ENCODE measurements at places on chromosomes 2 and 18.

- no peak for DNase-seq
Observed at GRCh38 chr2:130852521-130853115, 15.9 kb downstream of the ARHGEF4 start.

DNA sequence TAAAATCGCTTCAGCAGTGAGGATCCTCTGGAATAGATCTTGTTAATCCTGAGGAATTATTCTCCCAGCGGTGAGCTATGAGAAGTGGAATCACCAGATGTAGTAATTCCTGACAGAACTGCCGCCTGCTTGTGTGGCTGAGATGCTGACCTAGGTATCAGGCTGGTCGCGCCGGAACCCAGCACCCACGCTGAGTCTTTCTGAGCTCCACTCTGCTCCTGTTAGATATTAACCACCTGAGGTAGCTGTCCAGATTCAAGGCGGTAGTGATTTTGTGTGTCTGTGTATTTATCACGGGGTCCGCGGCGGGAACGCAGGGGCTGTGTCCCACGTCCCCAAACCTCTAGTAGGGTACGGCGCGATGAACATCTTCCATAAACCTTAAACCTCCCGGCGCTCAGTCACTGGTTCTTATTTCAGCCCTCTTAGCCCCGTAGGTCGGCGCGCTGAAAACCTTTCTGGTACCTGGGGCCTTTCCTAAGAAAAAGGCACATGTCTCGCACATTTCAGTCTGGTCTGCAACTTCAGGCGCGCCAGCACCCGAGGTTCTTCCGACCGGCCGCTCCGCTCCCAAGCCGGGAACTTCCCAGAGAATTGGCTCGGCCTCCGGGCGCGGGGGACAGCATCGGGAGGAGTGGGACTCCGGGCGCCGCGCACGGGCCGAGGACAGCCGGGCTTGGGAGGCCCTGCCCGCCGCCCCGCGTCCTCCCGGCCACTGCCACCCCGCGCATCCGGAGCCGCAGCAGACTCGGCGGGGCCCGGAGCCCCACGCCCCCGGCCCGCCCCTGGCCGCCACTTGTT is 542 bp upstream of the CNNM3 start:
- DNase-seq = no peak

- no peak for DNase-seq
Observed at GRCh38 chr2:18430996-18431748, 129.3 kb downstream of the RDH14 start.

GRCh38 chr2:138175066-138175465 is 210.8 kb downstream of the HNMT start:
- no peak for DNase-seq

GRCh38 chr2:240393831-240394410 is 41.5 kb upstream of the GPC1 start:
- DNase-seq = no peak

- no peak for DNase-seq
Observed at GRCh38 chr2:69380072-69380917, 6.7 kb downstream of the GFPT1 start.

DNA sequence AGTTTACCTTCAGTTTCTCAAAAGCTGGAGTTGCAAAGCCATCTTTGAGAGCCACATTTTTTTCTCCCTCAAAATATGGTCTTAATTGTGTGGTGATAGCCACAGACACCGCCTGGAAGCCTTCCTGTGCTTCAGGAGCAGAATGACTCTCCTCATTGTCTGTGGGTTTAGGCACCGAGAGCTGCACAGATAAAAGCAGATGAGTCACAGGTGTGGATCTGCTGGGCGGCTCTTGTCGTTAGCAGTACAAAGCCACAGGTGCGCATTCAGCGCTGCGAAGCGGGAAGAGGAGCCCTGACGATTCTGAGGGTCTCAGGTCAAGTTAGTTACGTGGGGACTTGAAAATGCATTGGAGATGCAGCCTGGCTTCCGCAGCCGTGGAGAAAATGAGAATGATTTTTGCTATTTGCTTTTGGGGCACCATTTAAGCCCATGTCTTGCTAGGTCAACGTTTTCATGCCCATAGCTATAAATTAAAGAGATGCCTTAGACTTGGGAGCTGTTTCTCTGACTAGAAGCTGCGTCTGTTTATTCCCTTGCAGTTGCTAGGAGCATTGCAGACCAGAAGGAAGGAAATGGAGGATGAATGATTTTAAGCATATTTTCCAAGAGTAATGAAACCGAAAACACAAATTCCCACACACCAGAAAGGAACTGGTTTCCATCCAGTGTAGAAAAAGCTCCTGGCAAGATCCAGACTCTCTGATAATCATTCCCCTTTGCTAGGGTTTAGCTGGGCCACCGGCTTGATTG is 51.5 kb downstream of the KLHL29 start:
- DNase-seq = no peak

DNA sequence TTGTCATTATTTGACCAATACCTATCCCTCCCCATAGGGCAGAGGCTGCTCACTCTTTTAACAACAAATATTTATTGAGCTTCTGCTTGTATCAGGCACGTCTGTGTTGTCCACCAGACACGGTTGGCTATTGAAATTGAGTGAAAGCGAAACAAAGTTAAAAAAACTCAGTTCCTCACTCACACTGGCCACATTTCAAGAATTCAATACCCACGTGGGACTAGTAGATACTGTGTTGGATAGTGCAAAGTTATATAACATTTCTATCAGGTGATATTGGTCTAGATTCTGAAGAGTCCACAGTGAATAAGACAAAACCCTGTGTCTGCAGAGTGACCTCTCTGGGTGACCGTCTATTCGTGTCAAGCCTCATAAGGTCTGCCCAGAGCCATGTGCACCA is 43.9 kb upstream of the GALR1 start:
- no peak for DNase-seq

- no peak for DNase-seq
Observed at GRCh38 chr2:133843091-133843490, 274.8 kb upstream of the NCKAP5 start.

DNA sequence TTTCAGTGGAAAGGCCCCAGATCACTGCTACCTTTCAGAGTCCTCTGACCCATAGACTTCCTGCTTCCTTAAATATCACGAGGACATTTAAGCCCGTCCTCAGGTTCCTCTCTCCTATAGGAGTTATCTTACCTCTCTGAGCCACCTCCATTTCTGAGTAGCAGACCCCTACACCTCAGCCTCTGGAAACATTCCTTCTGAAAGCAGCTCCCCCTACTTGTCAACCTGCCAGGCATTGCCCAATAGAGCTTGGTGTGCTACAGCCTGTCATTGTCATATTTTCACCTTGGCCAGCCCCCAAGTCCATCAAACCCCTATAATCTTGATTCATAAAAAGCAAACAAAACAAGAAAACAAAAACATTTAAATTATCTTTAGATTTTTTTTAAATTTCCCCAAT is 717.9 kb upstream of the SLC8A1 start:
- no peak for DNase-seq

DNA sequence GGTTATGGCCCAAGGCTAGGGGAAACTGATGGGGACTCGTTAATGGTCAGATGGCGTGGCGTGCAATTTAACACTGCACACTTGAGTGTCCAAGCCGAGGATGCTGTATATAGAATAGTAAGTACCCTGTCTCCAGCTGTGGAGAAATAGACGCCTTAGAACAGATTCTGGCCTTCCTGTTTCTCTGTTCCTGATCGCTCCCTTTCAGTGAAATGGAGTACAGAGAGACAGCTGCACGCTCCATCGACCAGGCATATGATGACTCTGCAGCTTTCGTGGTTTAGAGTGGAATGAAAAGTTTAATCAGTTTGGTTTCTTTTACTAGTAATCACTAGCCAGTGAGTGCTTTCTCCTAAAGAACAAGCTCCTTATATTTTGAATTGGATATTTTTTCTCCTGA is 213.4 kb downstream of the NEDD4L start:
- DNase-seq = no peak

GRCh38 chr2:23480957-23481797 is 96.2 kb downstream of the KLHL29 start:
- no peak for DNase-seq

DNA sequence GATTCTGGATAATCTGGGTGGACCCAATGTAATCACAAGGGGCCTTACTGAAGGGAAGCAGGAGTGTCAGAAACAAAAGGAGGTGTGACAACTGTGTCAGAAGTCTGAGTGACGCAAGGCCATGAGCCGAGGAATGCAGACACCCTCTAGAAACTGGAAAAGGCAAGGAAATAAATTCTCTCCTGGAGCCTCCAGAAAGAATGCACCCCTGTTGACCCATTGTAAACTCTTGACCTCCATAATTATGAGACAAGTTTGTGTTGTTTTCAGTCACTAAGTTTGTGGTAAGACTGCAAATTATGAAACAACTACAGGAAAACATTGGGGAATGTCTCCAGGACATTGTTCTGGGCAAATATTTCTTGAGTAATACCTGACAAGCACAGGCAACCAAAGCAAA is 47.3 kb upstream of the B3GNT7 start:
- no peak for DNase-seq

DNA sequence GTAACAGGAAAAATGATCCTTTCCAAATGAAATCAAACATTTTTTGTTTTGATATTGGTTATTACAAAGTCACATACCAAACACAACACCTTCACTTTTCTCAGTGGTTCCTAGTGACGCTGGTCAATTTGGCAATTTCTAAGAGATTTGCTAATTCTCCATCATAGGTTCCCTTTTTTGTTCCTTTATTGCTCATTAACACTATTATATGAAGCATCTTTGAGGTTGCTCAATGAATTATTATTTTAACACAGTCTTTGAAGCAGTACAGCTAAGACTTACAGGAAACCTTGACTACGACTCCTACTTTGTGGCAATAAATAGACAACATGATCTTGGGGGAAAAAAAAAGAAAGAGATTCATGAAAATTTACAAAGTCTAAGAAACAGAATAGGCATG is 152.2 kb upstream of the VRK2 start:
- DNase-seq = no peak

DNA sequence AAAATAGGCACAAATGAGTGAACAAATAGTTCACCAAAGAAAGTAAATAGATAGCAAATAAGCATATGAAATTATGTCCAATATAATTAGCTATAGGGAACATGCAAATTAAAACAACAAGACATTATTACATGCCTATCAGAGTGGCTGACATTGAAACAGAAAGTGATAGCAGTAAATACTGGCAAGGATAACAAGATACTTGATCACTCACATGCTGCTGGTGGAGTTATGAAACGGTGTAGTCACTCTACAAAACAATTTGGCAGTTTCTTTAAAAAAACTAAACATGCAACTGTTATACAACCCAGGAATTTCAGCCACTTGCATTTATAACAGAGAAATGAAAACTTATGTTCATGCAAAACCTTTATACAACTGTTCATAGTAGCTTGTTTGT is 439.2 kb upstream of the ACVR2A start:
- DNase-seq = no peak

- DNase-seq = no peak
Observed at GRCh38 chr2:159071190-159071915, 102.9 kb downstream of the TANC1 start.

GRCh38 chr2:58006256-58006951 is 40.2 kb upstream of the VRK2 start:
- DNase-seq = no peak

DNA sequence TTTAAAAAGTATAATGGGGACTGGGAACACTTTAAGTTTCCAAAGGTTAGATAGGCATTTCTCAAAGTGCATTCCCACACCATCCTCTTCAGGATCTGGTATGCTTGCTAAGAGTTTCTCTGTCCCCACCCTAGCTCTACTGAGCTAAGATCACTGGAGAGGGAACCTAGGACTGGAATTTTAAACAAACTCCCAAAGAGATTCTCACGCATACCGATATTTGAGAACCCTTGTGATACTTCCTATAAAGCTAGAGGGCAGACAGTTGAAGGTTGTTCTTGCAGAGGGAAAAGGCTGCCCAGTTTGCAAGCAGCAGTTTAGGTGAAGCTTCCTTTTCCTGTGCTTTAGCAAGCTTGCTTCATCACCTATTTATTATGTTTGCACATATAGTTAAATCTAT is 3.6 kb downstream of the CNRIP1 start:
- DNase-seq = no peak

DNA sequence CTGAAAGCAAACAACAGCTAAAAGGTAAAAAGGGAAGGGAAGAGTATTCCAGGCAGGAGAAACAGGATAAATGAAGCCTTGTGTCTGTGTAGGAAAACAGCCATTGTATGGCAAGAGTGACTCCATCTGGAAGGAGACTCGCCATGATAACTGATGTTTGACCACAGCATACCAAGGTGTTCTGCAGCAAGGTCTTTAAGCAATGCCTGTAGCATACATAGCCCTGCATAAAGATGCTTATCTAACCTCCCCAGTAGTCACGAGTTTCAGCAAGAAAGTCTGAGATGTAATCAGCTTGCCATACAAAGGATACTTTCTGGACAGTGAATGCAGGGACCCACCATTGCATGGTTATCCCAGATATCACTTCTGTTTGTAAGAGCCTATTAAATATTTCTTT is 11.9 kb upstream of the CCNT2 start:
- DNase-seq = no peak

GRCh38 chr2:201777869-201778268 is 2.9 kb downstream of the ALS2 start:
- DNase-seq = no peak

- DNase-seq = no peak
Observed at GRCh38 chr2:148507970-148508369, 136.6 kb upstream of the EPC2 start.

DNA sequence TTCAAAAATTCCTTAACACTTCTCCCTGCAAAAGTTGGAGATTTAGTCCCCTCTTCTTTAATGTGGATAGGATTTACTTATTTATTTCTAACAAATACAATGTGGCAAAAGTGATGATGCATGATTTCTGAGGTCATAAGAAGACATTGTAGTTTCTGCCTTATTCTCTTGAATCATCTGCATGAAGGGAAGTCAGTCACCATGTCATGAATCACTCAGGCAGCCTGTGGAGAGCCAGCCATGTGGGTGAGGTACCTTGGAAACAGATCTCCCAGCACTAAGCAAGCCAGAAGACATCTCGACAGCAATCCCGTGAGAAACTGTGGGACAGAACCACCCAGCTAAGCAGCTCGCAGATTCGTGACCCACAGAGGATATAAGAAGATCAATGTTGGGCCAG is 2.7 kb upstream of the ZC3H8 start:
- DNase-seq = no peak
